Activated CD8-positive, alpha-beta T cell treated with anti-CD3 and anti-CD28 coated beads, Interleukin-2, amount 10 ng/mL, durations not matched to agents 7 days and 5 days (primary cell): ENCODE measurements at places on chromosomes 1 and 21. TPM values are rescaled to one million over a fixed set of nuclear protein-coding genes. Genes with fewer than 3 reads are reported as not detected.

GRCh38 chr1:116698244-116698595, 30.7 kb upstream of the IGSF3 start:
- no peaks in the 10 kb centered on the region for H3K36me3 ChIP-seq
- H3K27me3 ChIP-seq: no peaks in the 10 kb centered on the region
- H3K4me1 ChIP-seq: no peaks in the 10 kb centered on the region

DNA sequence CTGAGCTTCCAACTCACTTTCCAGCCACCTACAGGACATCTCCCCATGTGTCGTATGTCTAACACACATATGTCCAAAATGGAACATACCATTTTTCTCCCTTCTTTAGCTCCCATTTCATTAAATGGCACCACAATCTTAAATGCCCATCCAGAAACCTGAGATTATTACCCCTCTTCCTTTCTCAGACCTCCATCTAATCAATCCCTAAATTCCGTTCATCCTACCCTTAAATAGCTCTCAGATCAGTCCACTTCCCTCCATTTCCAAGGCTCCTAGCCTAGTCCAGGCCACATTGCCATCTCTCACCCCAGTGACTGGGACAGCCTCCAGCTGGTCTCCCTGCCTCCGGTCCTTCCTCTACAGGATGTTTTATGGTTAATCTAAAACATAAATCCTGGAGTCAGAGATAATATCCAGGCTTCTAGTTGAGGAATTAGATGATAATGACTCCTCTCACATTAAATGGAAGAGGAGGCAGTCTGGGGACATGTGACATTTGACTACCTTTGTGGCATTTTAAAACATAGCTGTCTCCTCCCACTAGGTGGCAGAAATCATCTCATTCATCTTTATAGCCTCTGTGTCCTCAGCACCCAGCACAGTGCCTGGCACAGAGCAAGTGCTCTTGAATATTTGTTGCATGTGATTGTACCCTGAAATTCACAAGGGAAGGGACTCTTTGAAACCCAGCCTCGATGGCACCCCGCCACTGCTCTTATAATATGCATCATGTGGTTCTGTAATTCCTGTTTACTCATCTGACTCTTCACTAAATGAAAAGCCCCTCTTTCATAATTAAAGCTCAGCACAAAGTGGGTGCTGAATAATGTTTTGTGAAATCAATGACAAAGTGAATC, 102.3 kb downstream of the TMEM53 start:
- H3K4me3 ChIP-seq: no peak overlapping the region
- H3K27me3 ChIP-seq: peaks cover 24% of the 10 kb centered on the region
- H3K27ac ChIP-seq: no peak overlapping the region
- H3K4me1 ChIP-seq: no peaks in the 10 kb centered on the region
- DNase-seq: peak; percentile 42

GRCh38 chr1:89573410-89573809, 48.8 kb downstream of the LRRC8B start:
- no peak overlapping the region for H3K27ac ChIP-seq
- H3K36me3 ChIP-seq: peaks cover 59% of the 10 kb centered on the region
- no peaks in the 10 kb centered on the region for H3K4me1 ChIP-seq

DNA sequence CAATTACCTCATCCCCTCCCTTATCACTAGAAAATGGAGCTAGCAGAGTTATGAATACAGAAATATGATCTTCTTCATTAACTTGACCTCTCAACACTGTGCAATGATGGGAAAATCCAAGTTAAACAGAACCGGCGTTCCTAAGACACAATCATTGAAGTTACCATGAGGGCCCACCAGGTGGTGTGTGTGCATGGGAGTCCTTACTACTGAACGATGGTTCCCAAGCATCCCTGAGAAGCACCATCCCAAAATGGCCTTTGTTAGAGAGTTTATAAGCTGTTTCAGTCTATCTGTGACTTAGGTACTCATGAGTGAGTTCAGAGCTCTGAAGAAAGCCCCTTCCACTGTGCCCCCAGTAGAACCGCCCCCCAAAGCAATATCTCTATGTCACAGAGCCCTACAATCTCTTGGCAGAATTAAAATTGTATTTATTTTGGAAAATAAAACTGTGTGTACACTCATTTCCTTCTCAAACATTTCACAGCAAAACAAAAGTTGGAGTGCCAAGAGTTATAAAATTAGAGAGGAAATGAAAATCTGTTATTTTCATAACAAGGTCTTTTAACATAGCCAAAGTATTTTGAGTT, 56.8 kb downstream of the PLD5 start:
- no peaks in the 10 kb centered on the region for H3K27me3 ChIP-seq
- H3K36me3 ChIP-seq: no peaks in the 10 kb centered on the region
- H3K4me3 ChIP-seq: no peak overlapping the region
- H3K4me1 ChIP-seq: no peaks in the 10 kb centered on the region
- H3K27ac ChIP-seq: no peak overlapping the region

GRCh38 chr1:74463333-74463988, 49.0 kb downstream of the LRRC53 start:
- no peak for DNase-seq
- H3K27me3 ChIP-seq: no peaks in the 10 kb centered on the region

- no peak overlapping the region for H3K4me3 ChIP-seq
- H3K4me1 ChIP-seq: peaks cover 9% of the 10 kb centered on the region
- H3K27ac ChIP-seq: no peak overlapping the region
- DNase-seq: no peak
- peaks cover 5% of the 10 kb centered on the region for H3K27me3 ChIP-seq
These were observed 542 bp upstream of the XPR1 start for GRCh38 chr1:180631194-180631765.

The AMY1C gene
- total RNA-seq: not detected

GRCh38 chr1:168372861-168373371, 92.2 kb downstream of the TBX19 start:
- peaks cover 14% of the 10 kb centered on the region for H3K27me3 ChIP-seq
- H3K36me3 ChIP-seq: no peaks in the 10 kb centered on the region
- no peak for DNase-seq
- H3K27ac ChIP-seq: no peak overlapping the region
- no peak overlapping the region for H3K4me3 ChIP-seq

The ADAMTSL4 gene
- total RNA-seq: not detected

- peaks cover 15% of the 10 kb centered on the region for H3K4me1 ChIP-seq
- no peak overlapping the region for H3K4me3 ChIP-seq
- no peak overlapping the region for H3K27ac ChIP-seq
- H3K36me3 ChIP-seq: peaks cover 30% of the 10 kb centered on the region
- DNase-seq: no peak
These were observed 49.1 kb downstream of the MCOLN2 start for GRCh38 chr1:84947536-84948410.

DNA sequence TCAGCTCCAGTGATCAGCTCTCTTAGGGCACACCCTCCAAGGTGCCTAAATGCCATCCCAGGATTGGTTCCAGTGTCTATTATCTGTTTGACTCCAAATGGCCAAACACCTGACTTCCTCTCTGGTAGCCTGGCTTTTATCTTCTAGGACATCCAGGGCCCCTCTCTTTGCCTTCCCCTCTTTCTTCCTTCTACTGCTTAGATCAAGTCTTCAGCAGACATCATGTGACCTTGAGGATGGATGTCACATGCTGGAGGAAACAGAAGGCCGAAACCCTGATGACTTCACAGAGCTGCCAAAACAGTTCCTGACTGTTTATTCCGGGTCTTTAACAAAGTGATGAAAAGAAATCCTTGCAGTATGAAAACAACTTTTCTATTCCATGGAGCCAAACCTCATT, 24.4 kb upstream of the WDR26 start:
- H3K4me1 ChIP-seq: peaks cover 31% of the 10 kb centered on the region
- H3K27me3 ChIP-seq: no peaks in the 10 kb centered on the region
- no peak overlapping the region for H3K27ac ChIP-seq
- no peaks in the 10 kb centered on the region for H3K36me3 ChIP-seq

GRCh38 chr1:8794605-8795004, 22.8 kb downstream of the RERE start:
- no peaks in the 10 kb centered on the region for H3K4me1 ChIP-seq
- no peak overlapping the region for H3K4me3 ChIP-seq
- H3K36me3 ChIP-seq: no peaks in the 10 kb centered on the region
- H3K27me3 ChIP-seq: no peaks in the 10 kb centered on the region

The TMEM51 gene
- 0.23 TPM for total RNA-seq

The DMBX1 gene
- total RNA-seq: not detected
